ENCODE measurements at places on chromosomes 3 and 15.

DNA sequence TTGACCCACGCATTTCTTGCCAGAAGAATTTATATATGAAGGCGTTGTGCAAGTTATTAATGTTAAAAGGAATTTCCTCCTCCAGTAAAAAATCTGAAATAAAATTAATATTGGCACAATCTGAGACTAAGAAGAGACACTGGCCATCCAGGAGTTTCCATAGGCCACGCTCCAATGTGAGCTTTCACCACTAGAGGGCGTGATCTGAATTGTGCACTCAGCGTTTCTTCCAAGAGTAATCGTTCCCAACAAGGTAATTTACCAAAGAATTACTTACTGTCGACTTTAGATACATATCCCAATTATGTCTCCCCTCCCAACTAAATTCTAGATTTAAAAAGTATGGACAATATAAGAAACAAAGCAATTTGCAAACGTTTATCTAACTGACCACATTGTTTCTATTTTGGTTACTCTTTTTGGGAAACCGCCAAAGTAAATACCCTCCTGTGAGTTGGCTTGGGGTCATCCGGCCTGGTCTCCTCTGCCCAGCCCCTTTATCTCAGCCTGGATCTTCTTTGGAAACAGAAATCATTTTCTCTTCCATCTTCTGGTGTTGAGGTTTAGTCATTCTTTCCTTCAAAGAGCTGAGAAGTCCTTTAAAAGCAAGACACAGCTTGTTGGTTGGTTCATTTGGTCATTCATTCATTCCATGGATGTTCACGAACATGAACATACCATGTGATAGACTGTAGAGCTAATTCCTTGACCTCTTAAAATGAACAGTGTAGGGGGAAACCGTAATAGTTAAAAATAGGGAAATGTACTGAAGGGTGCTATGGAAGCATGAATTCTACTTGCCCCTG is 26.2 kb downstream of the POLR2M start:
- peak; percentile 15 for DNase-seq

DNA sequence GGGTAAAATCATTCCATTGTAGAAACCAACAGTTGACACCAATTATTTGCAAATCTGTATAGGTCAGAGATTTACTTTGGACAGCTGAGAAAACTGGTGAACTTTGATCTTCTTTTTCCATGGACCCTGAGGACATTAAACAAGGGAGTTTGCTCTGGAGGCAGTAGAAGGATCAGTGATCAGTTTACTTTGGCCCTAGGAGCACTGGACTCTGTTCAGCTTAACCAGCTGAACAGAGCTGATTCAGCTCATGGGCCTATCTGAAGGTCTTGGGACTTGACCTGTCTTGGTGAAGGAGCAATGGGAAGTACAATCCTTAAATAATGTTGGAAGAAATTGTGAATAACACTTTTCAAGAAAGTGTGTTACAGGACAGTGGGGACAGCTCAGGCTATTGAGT is 15.2 kb upstream of the TF start:
- no peak for DNase-seq

DNA sequence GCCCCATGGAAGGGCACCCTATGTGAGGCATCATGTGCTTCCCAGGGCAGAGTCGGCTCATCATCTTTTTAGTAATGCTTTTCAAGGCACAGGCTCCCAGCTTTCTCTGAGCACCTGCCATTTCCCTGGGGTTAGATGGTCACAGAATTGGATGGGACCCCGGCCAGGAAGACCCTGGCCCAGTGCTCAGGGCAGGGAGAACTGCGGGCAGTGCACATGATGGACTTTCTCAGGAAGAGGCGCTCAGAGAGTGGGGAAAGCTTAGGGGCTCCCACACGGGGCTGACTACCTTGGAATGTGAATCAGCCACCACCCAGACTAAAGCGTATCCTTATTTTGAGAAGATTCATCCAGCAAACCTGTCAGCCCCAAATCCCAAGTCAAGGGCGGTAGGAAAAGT is 16.5 kb upstream of the SKOR1 start:
- DNase-seq = no peak

- no peak for DNase-seq
These were observed 104.5 kb downstream of the ADCY5 start for GRCh38 chr3:123344175-123344906.

- DNase-seq = no peak
These were observed 70.1 kb downstream of the CCK start for GRCh38 chr3:42195879-42196330.

GRCh38 chr15:22948056-22948455 is 32.1 kb downstream of the CYFIP1 start:
- no peak for DNase-seq

DNA sequence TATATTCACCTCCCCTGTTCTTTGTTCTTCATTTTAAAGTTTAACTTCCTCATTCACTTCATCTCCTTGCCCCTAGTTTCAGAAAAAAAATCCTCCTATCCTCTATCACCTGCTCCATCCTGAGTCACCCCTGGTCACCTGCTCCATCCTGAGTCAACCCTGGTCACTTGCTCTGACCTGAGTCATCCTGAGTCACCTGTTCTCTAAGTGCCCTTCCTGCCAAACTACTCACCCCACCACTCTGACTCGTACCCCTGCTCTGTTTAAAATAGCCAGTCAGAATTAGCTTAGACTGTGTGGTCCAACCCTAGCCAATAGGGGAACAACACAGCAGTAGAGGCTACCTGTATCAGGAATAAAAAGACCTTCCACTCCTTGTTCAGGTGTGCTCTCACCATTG is 716.9 kb downstream of the ZBBX start:
- no peak for DNase-seq

DNA sequence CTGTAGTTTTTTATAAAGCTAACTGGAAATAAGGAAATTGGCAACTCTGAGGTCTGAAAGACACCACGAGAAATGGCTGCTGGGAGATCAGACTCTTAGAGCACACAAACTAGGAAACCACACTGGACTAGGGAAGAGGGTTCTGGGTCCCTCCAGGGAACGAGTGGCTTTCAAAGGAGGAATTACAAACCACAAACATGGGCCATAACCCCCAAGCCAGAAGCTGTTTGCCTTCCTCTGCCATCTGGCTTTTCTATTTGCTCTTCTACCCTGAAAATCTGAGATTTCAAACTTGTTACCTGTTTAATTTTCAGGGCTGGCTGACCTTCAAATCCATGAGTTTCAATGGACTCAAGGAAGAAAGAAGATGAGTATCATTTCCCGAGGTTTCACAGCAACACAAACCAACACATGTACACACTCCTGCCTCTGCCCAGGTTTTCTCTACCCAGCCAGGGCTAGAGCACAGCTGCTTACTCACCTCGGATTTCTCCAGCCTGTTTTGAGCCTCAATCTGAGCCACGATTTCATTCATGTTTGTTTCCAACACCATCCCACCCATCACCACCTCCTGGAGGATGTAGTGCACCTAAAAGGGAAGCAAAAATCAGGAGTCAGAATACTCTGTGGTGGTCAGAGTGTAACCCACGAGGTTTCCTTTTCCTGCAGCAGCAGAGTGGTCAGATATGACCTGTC is 22.6 kb upstream of the ANPEP start:
- no peak for DNase-seq

DNA sequence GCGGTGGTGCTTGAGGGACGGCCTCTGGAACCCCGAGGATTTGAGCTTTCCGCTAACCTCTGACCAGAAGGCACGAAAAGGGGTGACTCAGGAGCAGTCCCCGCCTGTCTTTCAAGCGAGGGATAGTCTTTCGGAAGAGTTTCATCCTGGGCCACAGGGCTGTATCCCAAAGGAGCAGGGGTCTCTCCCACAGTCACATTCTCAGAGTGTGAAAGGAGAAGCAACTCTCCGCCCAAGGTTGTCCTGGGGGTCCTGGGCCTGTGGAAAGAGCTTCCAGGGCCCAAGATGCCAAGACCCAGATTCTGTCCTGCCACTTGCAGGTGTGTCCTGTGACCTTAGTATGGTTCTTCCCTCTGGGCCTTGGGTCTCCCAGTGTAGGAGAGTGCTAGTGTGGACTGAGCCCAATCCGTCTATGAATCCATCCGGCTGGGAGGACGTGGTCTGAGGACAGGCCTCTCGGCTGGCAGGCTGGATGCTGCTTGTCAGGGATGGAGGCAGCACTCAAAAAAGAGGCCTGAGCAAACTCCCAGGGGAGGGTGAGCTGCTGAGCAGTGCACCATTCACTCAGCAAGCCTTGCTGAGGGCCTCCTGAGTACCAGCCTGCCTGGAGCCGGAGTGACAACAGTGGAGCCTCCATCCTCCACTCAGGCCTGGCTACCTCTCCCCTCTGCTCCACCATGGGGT is 1.6 kb upstream of the DUSP7 start:
- no peak for DNase-seq

DNA sequence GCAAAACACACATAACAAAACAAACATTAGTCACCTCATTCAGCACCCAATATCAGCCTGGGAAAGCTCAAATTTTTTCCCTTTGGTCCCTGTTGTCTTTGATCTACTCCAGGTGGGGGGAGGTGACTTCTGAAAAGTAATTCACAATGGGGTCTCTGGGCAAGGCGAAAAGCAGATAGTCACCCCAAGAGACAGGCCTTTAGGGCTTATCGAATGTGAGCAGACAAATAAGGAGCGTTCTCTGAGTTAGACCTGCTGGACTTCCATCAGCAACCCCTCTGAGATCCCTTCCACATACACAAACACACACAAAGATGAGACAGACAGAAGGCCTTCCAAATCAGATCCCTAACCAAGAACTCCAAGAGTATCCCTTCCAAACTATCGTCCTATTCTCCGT is 171.0 kb upstream of the SMAD3 start:
- DNase-seq = no peak

- DNase-seq = no peak
These were observed 139.0 kb downstream of the CTNNB1 start for GRCh38 chr3:41338276-41338675.

DNA sequence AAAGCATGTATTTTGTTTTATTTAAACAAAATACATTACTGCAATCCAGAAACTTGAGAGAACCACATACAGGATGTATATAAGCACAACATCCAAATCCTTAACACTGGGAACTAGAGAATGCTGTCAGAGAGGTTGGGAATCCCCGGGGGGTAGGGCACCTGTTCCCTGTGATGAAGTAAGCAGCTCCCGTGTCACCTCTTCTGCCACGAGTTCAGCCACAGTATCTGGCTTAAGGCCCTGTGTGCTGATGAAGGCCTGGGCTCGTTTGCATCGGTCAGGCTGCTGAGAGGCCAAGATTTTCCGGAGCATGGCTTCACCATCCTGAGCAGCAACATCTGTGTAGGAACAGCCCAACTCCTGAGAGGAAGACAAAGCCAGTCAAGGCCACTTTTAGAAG is 36.4 kb downstream of the EIF3J start:
- DNase-seq = no peak

DNA sequence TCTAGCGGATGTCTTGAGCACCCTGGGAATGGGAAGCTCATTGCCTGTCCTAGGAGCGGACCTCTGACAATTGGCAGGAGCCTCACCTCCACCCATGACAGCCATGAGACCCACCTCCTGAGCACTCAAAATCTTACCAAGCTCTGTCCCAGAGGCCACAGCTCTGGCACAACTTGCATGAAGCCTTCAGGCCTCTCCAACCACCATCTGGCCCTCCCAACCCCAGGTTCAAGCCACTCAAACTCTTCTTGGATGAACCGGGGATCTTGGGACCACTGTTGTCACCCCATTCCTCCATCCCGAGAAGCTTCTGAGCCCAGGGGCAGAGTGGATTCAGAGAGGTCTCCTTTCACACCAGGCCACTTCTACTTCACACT is 1.5 kb downstream of the VIPR1 start:
- DNase-seq = no peak

GRCh38 chr3:30620402-30621360 is 14.3 kb downstream of the TGFBR2 start:
- DNase-seq = no peak

DNA sequence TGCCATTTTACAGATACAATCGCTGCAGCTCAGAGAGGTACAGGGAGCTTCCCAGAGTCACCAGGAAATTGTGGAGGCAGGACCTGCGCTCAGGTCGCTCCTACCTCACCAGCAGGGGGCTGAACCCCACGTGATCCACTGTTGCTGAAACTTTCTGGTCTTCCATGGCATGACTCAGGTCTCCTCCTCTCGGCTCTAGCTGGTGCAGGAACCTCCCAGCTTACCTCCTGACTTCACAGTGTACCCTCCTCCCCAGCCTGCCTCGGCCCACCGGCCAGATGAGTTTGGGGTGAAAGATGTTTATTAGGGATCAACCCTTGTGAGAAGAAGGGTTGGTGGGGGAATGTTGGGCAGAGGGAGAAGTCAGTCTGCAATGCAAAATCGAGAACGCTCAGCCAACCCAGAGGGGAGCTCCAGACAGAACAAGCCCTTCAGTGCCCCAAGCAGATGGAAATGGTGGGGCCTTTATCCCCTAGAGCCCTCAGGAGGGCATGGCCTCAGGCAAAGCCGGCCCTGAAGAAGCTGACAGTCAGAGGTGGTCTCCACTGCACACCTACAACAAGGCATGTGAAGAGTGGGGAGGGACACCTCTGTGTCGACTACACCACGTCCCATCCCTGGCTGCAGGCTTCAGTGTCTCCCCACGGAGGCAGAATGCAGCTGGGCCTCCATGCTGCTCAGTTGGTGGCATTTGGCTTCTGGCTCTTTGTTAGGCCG is 118.6 kb upstream of the PRR20G start:
- DNase-seq = no peak

DNA sequence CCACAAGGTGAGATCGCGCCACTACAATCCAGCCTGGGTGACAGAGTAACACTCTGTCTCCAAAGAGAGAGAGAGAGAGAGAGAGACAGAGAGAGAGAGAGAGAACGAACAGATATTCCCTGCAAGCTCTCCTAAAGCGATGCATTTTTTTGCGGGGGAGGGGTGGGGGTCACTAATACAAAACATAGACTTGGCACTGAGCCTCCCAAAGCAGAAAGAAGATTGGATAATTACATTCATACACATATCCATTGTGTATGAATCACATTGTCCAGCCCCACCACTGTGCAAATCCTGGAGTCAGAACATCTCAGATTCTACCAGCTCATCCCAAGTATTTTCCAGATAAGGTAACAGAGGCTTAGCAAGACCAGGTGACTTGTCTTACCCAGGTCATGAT is 459.9 kb downstream of the MAGI1 start:
- DNase-seq = no peak

DNA sequence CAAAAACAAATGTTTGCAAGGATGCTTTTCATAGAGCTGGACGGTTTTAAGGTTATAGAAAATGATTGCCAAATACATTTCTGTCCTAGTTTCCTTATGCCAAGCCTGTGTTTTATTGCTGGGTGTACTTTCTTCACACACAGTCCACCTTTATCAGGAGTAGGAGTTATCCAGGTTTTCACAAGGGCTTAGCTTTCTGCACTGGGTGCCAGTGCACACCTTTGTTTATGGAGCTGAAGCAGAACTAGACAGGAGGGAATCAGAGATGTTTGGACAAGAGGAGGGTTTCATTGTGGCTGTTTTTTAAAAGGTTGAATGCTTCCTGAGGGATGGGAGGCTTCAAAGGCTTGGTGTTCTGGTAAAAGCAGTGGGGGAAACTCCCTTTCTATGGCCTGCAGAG is 29.5 kb upstream of the FAM3D start:
- DNase-seq = no peak

- no peak for DNase-seq
These were observed 17.7 kb upstream of the PRR23E start for GRCh38 chr3:127175272-127175671.

DNA sequence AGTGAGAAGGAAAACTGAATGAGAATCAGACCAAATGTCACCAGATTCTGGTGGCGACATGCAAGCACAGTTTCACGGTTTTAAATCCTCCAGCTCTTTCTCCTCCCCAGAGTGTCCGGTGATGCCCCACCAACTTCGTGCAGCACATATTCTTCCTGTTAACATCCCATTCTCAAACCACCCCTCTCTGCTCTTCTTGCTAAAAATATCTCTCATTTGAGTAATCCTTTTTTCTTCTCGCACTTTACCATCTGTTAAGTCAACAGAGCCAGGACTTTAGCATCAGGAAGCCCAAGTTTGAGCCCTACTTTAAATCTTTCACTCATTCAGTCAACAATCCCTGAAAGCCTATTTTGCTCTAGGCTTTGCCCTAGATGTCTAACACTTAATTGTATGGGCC is 68.2 kb upstream of the VGLL4 start:
- DNase-seq = no peak

Data from immature natural killer cell (primary cell).